Esophagus squamous epithelium (tissue), 5 donors: ENCODE measurements at places on chromosomes 7 and 10.

DNA sequence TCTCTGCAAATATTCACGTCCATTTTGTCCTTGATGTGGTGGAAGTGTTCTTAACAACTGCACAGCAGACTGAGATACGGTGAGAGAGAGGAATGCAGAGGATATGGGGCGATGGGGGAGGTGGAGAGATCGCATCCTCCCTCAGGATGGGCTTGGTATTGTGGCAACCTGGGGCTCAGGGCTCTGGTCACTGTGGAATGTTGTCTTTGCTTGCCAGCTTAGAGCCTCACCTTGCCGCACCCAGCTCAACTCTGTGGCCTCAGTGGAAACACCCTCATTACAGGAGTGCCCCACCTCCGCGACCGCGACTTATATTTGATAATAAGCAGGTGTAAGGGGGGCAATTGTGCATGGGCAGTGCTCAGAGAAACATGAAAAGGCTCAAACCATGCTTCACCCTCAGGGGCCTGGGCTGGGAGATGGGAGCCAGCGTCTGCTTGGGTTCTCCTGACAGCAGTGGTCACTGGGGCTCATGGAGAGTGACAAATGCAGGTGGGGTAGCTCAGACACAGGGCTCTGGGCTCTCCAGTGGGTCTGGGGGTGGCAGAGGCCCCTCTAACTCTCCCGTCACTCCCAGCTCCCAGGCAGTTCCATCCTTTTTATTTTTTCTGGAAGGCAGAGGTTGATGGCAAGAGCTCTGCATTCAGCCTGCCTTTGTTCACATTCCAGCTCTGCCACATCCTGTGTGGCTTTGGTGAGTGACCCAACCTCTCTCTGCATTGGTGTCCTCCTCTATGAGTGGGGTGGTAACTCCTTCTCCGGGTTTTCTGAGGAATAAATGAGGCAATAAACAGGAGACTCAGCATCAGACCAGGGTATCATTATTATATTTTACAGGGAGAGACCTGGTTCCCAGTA is 43.1 kb upstream of the EMX2 start:
- H3K27ac ChIP-seq = no peak overlapping the region
- H3K4me1 ChIP-seq = no peaks in the 10 kb centered on the region
- no peak for DNase-seq
- H3K4me3 ChIP-seq = no peak overlapping the region
- H3K36me3 ChIP-seq = no peaks in the 10 kb centered on the region

- no peaks in the 10 kb centered on the region for H3K4me1 ChIP-seq
- no peaks in the 10 kb centered on the region for H3K36me3 ChIP-seq
- H3K27ac ChIP-seq = no peak overlapping the region
Measured at GRCh38 chr10:16490511-16490910, 31.2 kb downstream of the C1QL3 start.

- H3K27ac ChIP-seq = no peak overlapping the region
- DNase-seq = no peak
- no peaks in the 10 kb centered on the region for H3K36me3 ChIP-seq
- H3K27me3 ChIP-seq = no peaks in the 10 kb centered on the region
- H3K4me3 ChIP-seq = no peak overlapping the region
Measured at GRCh38 chr10:83542774-83543411, 596.4 kb upstream of the GHITM start.

DNA sequence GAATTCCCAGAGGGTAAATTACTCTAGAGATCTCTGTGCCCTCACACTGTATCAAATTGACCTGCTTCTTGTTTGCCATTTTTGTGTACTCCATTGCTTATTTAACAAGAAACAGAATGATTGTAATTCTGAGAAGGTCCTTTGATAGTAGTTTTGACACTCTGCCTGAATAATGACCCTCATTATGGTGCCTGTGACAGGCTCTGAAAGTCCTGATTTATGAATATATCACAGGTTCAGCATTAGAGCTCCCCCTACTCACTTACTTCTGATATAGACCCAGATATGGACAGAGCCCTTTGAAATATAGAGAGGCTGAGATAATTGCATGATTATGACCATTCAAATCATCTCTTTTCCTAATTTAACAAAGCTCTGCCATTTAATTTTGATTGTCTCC is 465.2 kb downstream of the MDFIC start:
- H3K27me3 ChIP-seq = no peaks in the 10 kb centered on the region
- H3K36me3 ChIP-seq = no peaks in the 10 kb centered on the region
- H3K27ac ChIP-seq = no peak overlapping the region
- H3K4me3 ChIP-seq = no peak overlapping the region

DNA sequence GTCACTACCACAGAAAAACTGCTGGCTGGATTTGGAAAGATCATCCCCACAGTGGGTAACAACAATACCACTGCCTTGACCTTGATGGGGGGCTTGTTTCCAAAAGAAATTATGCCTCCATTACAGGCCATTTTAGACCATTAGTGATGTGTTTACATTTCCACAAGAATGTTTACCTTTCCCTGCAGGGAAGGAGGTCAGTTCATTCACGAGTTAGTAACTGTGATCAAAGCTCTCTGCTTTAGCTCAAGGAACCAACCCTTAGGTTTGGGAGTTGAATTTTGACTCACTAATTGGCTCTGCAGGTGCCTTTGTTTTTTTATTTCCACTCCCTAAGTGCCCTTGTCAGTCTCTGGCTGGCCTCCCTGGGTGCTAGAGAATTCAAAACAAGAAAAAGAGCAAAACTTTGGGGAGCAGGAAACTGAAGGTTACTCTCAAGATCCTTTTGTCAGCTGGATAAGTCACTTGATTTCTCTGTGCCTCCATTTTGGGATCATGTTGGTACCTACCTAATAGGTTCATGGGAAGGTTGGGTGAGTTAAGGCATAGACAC is 41.1 kb upstream of the NUPR2 start:
- H3K36me3 ChIP-seq = no peaks in the 10 kb centered on the region
- no peaks in the 10 kb centered on the region for H3K4me1 ChIP-seq
- no peak for DNase-seq
- H3K4me3 ChIP-seq = no peak overlapping the region

DNA sequence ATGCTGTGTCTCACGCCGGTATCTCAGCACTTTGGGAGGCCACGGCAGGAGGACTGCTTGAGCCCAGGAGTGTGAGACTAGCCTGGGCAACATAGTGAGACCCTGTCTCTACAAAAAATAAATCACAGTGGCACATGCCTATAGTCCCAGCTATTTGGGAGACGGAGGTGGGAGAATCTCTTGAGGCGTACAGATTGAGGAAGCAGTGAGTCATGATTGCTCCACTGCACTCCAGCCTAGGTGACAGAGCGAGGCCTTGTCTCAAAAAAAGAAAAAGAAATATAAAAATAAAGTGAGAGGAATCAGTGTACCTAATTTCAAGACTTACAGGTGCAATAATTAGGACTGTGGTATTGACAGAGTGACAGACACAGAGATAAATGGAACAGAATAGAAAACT is 23.9 kb downstream of the SLC25A40 start:
- H3K36me3 ChIP-seq = no peaks in the 10 kb centered on the region
- no peak for DNase-seq
- H3K27ac ChIP-seq = no peak overlapping the region

- peaks cover 12% of the 10 kb centered on the region for H3K4me1 ChIP-seq
- peak within 1 kb of the TSS; percentile 80 for H3K27ac ChIP-seq
- no peak for DNase-seq
- H3K4me3 ChIP-seq = peak within 1 kb of the TSS; percentile 22
- H3K27me3 ChIP-seq = no peaks in the 10 kb centered on the region
- no peaks in the 10 kb centered on the region for H3K36me3 ChIP-seq
Measured at GRCh38 chr10:14774797-14775196, at the start of gene FAM107B. FAM107B (minus strand) TSS chr10:14774897; CDS start chr10:14774663, 234 bp downstream.

GRCh38 chr10:133388236-133388972 is 5.6 kb upstream of the MTG1 start:
- peak overlapping the region; percentile 80 for H3K27ac ChIP-seq
- no peak overlapping the region for H3K4me3 ChIP-seq
- H3K27me3 ChIP-seq = no peaks in the 10 kb centered on the region
- H3K36me3 ChIP-seq = no peaks in the 10 kb centered on the region
- DNase-seq = no peak

DNA sequence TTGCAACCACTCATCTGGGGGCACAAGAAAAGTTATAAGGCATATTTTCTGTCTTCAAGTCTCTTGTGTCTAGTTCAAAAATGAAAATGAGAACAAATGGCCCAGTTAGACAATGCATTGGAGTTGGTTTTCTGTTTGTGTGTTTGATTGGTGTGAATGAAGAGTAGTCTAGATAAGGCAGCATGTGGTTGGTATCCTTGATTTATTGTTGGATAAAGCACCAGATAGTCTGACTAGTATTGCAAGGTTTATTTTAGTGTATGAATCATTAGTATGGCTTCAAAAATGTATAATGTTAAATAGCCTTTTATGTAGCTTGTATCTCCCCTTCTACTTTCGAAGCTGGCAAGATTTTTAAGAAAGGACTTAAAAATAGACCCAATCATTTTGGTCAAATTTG is 237.3 kb downstream of the CDK14 start:
- no peaks in the 10 kb centered on the region for H3K27me3 ChIP-seq
- H3K4me1 ChIP-seq = no peaks in the 10 kb centered on the region
- H3K36me3 ChIP-seq = no peaks in the 10 kb centered on the region
- no peak for DNase-seq
- no peak overlapping the region for H3K4me3 ChIP-seq
- no peak overlapping the region for H3K27ac ChIP-seq

DNA sequence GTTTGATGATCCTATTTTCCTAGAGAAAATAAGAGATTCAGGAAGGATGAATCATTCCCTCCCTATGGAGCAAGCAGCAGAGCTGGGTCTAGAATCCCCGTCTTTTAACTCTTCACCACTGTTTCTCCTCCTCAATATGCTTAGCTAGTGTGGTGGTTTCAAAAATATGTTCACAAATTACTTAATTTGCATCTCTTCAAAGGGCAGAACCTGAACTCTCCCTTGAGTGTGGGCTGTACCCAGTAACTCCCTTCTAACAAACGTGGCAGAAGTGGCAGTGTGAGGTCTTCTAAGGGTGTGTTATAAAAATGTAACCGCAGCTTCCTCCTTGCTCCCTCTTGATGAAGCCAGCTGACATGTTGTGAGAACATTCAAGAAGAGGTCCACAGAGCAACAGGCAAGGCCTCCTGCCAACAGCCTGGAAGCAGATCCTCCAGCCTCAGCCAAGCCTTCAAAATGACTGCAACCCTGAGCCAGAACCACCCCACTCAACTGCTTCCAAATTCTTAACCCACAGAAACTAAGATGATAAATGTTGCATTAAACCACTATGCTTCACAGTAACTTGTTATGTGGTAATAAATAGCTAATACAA is 36.6 kb downstream of the SRPK2 start:
- H3K4me1 ChIP-seq = peaks cover 16% of the 10 kb centered on the region
- peak; percentile 17 for DNase-seq
- no peaks in the 10 kb centered on the region for H3K36me3 ChIP-seq
- H3K27me3 ChIP-seq = no peaks in the 10 kb centered on the region
- peak overlapping the region; percentile 26 for H3K27ac ChIP-seq

DNA sequence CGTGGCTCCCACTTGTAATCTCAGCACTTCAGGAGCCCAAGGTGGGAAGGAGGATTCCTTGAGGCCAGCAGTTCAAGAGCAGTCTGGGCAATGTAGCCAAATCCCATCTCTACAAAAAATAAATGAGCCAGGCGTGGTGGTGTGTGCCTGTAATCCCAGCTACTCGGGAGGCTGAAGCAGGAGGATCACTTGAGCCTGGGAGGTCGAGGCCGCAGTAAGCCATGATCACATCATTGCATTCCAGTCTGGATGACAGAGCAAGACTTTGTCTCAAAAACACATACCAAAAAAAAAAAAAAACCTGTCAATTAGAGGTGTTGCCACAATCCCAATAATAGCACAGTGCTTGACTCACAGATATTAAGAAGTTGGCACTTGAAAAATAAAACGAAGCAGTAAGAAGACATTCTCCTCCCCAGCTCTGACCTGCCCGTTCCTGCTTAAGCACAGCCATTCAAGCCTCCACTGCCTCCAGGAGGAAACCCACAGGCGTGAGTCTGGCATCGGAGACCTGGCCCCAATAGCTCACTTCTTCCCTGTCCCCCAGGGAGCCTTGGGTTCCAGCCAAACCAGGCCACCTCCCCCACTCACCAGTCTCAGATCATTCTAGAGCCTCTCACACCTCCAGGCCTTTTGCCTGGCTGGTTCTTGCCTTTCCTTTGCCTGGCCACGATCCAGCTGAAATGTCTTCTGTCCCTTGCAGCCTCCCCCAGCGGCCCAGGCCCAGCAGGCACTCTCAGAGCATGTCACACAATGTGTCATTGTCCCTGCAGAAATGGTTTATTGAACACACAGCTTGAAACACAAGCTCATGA is 45.3 kb upstream of the GTF2I start:
- no peaks in the 10 kb centered on the region for H3K36me3 ChIP-seq
- H3K4me3 ChIP-seq = no peak overlapping the region
- H3K27ac ChIP-seq = peak overlapping the region; percentile 90
- DNase-seq = no peak
- no peaks in the 10 kb centered on the region for H3K27me3 ChIP-seq
- peaks cover 11% of the 10 kb centered on the region for H3K4me1 ChIP-seq

DNA sequence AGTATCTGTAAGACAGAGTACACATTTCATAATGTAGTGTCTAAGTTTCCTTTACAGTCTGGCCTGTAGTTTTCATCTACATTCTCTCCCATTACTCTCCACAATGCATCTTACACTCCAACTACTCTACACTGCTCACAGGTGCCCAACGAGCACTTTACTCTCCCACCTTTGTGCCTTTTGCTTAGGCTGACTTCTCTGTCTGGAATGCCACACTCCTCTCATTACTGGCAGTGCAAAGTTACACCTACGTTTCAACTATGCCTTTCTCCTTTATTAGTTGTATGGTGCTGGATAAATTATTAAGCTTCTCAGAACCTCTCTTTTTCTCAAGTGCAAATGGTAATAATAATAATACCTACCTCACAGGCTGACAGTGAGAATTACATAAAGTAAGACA is 70.5 kb downstream of the RNLS start:
- no peaks in the 10 kb centered on the region for H3K36me3 ChIP-seq
- no peak overlapping the region for H3K27ac ChIP-seq
- H3K4me1 ChIP-seq = no peaks in the 10 kb centered on the region
- H3K27me3 ChIP-seq = no peaks in the 10 kb centered on the region
- H3K4me3 ChIP-seq = no peak overlapping the region
- DNase-seq = no peak
